NCI-H1105 treated with DMSO at 0.1 percent for 48 hours (cell line): ENCODE measurements at places on chromosomes 7 and 10.

- no peak for DNase-seq
Measured at GRCh38 chr7:90736968-90737939, 141.1 kb downstream of the CDK14 start.

DNA sequence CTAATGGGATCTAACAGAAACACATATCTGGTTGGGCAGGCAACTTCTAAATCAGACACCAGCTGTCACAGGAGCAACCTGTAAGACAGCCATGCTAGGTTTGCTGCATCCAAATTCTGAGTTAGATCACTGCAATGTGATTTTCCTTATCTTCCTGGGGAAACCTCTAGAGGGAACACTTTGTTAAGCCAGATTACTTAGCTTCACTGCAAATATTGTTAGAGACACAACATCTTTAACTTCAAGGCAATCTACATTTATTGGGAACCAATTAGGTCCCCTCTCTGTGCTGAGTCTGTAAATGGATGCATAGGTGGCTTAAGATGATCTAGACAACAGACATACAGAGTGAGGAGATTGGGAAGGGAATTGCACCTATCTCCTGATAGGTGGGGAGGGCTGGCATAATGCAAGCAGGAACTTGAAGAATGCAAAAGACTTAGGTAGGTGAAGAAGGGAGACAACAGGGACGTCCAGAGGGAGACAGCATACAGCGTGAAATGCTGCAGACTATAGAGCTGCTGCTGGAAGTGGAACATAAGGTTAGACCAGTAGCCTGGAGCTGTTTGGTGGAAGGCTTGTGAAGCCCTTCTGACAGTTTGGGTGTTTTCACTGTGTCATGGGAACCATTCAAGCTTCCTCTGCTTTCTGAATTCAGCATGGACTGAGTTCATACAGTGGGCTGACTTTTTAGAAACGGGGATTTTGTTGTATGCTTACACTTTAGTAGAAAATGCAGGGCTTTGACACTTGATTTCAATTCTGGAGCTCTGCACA, 109.8 kb upstream of the ELMO1 start:
- DNase-seq, result no peak

DNA sequence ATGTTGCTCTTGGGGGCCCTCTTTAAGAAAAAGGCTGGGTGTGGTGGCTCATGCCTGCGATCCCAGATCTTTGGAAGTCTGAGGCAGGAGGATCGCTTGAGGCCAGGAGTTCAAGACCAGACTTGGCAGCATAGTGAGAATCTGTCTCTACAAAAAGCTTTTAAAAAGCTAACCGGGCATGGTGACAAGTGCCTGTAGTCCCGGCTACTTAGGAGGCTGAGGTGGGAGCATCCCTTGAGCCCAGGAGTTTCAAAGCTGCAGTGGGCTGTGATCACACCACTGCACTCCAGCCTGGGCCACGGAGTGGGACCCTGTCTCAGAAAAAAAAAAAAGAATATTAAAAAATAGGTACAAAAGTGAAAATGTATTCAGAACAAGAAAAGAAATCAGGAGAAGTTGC, 38.1 kb upstream of the SLC39A12 start:
- no peak for DNase-seq

DNA sequence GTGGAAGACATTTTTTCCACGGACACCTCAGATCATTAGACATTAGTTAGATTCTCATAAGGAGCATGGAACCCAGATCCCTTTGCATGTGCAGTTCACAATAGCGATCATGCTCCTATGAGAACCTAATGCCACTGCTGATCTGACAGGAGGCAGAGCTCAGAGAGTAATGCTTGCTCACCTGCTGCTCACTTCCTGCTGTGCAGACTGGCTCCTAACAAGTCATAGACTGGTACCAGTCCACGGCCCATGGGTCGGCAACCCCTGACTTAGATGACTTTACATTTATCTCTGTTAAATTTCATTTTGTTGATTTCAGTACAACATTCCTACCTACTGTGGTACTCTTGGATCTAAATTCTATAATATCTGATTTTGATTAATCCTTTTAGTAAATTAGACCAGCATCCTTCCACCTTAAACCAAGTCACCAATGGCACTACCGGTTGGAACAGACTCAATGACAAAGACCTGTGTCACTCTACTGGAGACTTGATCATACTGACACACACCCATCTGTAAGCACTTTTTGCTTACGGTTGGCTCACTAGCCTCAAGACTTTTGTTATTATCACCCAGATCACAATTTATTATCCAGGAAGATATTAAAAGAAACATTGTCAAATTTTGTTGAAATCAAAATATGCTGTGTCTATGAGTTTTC, 8.0 kb upstream of the CCDC71L start:
- DNase-seq, result no peak

DNA sequence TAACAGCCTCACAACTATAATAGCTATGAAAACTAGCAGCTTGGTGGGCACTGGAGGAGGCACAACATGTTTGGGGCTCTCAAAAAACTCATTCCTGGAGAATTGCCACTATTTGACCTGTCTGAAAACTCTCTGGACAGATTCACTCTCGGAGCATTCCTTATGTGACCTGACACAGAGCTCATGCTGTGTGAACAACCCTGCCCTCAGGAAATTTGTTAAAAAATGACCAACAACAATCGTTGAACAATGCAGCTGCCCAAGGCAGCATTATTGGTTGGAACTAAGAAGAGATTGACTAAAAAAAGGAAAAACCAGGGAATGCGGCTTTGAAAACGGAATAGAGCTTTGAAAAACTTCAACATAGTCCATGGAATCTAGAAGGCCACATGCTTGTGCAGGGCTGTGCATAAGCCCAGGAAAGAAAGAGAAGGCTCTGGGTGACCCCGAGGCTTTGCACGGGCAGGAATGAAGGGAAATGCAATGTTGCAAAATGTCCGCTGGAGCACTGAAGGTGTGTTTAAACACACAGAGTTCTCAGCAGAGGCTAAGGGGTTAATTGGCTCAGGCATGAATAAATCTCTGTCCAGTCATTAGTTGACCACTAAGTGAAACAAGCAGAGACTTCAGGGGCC, 52.8 kb downstream of the NAMPT start:
- DNase-seq, result no peak

- DNase-seq, result no peak
Measured at GRCh38 chr7:149783386-149784250, 10.2 kb upstream of the ZNF467 start.

GRCh38 chr10:58992830-58993460, 183.5 kb upstream of the PHYHIPL start:
- no peak for DNase-seq

GRCh38 chr10:46515793-46516192, 40.7 kb downstream of the GPRIN2 start:
- no peak for DNase-seq

DNA sequence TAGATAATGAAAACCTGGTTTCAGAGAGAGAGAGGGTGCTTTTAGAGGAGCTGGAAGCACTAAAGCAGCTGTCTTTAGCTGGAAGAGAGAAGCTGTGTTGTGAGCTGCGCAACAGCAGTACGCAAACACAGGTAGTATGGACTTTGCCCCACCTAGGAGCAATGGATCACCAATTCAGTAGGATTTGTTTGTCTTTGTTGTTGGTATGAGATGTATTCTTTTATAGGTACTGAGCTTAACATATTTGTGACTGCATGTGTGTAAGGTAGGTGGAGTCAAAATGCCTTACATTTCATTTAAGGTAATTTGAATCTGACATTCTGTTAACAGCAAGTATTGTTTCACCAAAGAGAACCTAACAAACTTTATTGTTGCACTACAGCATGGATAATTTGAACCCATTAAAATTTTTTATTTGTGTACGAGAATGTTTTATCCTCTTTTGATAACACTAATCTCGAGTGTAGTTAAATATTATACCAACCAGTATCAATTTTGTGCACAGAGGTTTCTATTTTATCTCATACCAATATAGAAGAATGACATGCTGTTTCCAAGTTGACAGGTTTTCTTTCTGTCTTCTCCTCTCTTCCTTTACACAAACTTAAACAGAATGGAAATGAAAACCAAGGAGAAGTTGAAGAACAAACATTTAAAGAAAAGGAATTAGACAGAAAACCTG, 92.1 kb downstream of the CYP51A1 start:
- DNase-seq, result no peak

- DNase-seq, result no peak
Measured at GRCh38 chr10:102634686-102635085, 9.6 kb upstream of the TRIM8 start.

DNA sequence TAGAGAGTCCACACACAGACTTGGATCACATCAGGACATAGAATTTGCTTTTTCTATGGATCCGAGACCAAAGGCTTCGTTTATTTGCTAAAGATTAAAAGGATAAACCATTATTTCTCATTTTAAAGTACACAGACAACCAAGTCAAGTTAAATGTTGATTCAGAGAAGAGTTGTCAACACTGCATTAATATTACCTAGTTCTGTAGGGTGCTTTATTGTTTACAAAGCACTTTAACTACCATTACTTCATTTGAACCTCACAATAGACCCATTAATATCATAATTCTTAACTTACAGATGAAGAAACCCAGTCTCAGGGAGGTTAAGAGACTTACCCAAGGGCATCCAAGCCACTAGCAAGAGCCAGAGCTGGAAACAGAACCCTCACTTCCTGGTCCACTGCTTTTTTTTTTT, 43.2 kb upstream of the GSAP start:
- DNase-seq, result peak; percentile 57

- DNase-seq, result peak; percentile 11
Measured at GRCh38 chr7:134789967-134790685, 10.7 kb downstream of the CALD1 start.

- peak; percentile 73 for DNase-seq
Measured at GRCh38 chr7:80611779-80612178, 26.7 kb upstream of the CD36 start.

DNA sequence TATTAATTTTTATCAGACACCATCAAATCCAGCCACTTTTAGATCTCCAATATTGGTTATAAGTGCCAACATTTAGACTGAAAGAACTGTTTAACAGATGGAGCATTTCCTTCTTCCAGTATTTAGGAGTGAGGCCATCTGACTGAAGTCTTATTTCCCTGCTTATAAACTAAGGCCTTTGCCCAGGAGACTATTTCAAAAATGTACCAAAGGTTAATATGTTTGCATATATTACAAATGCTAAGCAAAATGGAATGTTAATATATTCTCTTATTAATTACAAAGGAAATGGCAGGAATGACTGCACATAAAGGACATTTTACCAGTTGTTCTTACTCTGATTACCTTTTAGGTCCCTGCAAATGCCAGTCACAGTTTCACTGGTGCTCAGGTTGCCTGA, 238.9 kb upstream of the PLXNA4 start:
- DNase-seq, result no peak

DNA sequence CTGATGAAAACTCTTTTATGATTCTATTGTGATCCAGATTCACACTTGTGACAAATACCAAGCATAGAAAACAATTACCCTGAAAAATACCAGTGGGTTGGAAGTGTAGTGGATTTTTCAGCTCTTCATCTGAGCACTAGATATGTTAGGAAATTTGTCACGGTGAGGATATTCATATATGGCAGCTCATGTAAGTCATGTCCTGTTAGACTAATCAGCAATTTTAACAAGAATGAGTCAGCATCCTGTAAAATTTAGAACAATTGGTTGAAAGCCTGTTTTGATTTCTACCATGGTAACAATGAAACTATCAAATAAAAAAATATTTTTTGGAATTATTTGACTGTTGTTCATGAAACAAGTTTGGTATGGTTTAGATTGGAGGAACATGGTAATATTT, 334.3 kb downstream of the CACNA2D1 start:
- no peak for DNase-seq

DNA sequence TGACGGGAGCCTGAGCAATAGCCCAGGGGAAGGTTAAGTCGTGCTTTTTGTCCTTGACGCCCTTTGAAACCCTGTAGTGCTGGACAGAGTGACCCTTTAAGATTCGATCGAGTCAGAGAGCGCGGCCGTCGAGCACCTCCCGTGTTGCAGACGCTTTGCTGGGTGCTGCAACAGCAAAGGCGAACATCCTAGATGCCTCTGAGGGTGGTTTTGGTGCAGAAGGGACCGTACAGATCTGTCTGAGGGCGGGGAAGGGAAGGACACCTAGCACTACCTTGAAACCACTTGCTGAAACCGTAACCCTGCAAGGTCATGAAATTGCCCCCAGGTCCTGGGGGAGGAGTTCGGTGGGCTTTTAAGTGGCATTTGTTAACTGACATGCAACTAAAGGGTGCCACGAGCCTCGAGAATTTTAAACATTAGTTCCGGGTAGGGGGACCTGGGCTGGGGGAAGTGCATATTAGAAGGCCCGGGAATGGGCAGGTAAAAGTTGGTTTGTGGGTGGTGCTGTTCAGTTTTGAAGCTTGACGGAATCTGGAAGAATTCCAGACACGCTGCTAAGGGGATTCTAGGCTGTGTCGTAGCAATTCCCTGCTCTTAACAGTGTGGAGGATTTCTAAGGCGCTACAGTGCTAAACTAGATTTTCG, 786 bp downstream of the ATP5F1C start:
- no peak for DNase-seq

- DNase-seq, result peak; percentile 44
Measured at GRCh38 chr7:108455551-108455997, 662 bp downstream of the NRCAM start.

DNA sequence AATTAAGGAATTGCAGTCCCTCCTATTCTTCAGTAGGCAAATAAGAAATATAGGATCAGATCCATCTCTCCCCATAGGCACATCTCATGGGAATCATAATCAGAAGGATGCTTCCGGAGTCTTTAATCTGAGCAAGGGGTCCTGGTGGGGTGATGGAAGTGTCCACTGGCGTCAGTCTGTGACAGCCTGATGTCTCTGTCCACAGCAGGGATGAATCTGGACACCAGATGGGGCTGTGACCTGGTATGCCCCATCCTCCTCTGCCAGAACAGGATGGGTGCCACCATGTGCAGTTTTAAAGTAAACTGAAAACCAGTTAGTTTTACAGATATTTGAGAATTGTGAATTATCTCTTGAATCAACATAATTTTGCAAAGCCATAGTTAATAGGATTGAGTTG, 148.7 kb downstream of the C1GALT1 start:
- no peak for DNase-seq

DNA sequence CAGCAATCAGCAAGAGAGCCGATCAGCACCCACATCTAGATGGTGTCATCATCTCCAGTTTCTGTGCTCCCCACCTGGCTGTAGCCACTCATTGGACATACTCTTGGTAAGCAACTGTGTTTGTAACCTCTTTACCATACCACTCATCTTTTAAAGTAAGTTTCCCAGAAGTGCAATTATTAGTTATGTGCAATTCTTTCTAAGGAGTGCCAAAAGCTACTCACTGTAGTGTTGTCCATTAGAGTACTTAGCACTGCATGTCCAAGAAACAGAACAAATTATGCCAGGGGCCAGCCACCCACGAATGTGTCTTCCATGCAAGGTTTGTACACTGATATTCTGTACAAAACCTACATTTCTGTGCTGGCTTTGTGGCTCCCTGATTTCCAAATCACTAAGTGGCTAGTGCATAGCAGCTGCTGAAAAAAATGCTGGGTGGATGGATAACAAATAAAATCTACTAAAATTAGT, 131.9 kb downstream of the SRPK2 start:
- no peak for DNase-seq

DNA sequence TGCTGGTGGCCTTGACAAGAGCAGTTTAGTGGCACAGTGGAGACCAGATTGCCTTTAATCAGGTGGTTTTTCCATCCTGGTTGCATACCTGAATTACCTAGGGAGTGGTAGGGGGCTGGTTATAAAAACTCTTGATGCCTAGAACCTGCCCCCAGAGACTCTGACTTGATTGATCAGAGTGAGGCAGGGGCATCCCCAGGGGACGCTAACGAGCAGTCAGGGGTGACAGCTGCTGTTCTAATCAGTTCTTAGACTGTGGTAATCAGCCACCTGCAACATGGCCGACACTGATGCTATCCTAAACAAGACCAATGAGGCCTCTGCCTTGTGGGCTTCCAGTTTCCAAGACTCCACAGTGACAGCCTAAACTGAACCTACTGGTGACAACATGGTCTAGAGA, 2.0 kb upstream of the OPALIN start:
- no peak for DNase-seq
